Activated CD4-positive, alpha-beta T cell treated with anti-CD3 and anti-CD28 coated beads, Interleukin-2, Interleukin-4, amounts not matched to agents 100 ng/mL and 50 ng/mL, durations not matched to agents 16 hours and 8 hours (primary cell): ENCODE measurements at places on chromosomes 3 and 15.

DNA sequence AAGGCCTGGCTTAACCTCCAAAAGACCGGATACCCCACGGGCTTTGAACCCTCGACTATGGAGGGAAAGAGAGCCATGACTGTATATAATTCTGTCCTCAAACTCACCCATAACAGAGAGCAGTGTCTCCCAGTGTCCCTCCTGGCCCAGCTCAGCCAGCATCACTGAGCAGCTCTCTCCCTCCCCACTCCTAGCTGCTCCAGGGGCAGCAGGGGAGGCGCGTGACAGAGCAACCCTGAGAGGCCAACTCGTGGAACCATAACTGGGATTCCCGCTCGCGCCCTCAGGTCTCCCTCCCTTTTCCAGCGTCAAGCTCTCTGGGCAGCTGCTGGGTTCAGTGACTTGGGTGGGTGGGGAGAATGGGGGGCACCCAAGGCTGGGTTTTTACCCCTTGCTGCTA lies 561 bp upstream of the CPLX3 start:
- DNase-seq, result no peak

DNA sequence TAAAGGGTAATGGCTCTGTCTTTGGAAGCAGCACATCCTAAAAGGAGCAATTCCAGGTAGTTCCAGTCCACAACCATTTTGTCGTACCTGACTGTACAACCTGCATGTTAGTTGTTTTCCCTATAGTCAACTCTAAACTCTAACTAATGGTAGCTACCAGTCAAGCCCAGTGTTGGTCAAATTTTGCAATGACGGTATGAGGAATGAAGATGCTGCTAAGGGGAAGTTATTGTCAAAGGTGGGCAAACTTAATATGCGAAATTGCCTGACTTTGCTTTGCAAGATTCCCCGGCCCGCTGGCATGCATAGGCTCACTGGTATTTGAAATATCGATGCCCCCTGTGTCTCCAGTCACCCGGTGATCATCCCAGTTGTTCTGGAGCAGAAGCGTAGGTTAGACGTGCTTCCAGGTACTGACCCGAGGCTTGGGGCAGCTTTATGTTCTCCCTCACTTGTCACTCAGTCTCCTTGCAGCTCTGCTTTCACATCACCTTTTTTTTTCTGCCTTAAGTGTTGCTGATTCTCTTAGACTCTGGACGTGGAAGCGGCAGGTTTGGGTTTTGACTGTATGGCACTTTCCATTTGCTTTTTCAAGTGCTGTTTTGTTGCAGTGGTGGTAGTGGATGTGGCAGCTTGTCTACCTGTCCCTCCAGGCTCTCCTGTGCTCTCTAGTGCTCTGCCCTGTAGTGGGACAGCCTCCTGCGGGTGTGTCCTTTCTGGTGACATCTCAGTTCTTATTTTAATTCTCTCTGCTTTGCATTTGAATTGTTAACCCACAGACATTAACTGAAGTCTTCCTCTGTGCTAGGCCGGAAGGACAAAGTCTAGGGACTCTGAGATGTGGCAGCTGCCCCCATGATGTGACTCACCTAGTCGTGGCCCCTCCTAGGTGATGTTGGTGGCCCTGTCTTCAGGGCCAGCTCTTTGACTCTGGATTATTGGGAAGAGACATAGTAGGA lies 95.8 kb upstream of the UMPS start:
- DNase-seq, result no peak

- DNase-seq, result no peak
These were observed 45.4 kb upstream of the DLG1 start for GRCh38 chr3:197343656-197344408.

DNA sequence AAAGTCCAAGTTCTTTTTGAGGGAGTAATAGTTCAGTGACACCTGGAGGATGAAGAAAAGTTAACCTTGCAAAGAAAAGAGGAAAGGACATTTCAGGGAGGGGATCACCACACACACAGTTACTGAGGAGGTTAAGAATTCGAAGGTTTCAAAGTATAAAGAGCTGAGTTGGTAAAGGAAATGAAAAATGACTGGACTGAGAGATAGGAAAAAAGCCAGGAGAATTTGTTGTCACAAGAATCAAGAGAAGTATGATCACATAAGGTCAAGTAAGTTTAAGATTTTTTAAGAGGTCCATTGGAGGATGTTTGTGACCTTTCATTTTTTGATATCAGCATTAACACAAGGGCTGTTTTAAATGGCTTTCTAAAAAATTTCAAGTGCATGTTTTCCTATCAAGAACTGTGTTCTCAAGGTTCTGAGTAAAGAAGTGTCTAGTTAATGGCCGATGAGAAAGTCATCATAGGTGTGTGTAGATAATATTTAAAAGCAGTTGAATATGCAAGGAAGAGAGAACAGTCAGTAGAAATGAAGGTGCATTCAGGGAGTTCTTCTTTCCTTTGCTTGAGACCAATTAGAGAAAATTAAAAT lies 189.2 kb upstream of the RBMS3 start:
- no peak for DNase-seq

GRCh38 chr3:125165189-125165947 lies 47.2 kb downstream of the SLC12A8 start:
- no peak for DNase-seq

- DNase-seq, result no peak
These were observed 478.6 kb downstream of the MAGI1 start for GRCh38 chr3:65560133-65560532.

GRCh38 chr3:16911916-16912315 lies 27.2 kb downstream of the PLCL2 start:
- no peak for DNase-seq

DNA sequence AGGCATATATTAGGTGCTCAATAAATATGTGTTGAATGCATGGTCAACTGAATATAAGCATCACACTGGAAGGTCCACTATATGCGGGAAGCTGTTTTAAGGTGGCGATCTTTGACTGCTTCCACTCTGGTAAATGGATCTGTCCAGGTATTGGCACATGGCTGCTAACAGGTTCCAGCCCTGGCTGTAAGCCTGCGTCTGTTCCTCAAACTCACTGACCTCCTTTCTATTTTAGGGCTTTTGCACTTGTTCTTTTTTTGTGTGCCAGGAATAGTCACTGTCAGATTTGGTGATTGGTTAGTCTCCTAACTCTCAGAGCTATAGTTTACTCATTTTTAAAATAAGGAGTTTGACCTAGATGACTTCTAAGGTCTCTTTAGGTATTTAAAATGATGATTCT lies 46.2 kb downstream of the ADAMTSL3 start:
- DNase-seq, result no peak

GRCh38 chr15:76057332-76058000 lies 2.3 kb upstream of the TMEM266 start:
- DNase-seq, result peak; percentile 54

GRCh38 chr3:127476936-127477335 lies 113.6 kb downstream of the TPRA1 start:
- DNase-seq, result no peak

DNA sequence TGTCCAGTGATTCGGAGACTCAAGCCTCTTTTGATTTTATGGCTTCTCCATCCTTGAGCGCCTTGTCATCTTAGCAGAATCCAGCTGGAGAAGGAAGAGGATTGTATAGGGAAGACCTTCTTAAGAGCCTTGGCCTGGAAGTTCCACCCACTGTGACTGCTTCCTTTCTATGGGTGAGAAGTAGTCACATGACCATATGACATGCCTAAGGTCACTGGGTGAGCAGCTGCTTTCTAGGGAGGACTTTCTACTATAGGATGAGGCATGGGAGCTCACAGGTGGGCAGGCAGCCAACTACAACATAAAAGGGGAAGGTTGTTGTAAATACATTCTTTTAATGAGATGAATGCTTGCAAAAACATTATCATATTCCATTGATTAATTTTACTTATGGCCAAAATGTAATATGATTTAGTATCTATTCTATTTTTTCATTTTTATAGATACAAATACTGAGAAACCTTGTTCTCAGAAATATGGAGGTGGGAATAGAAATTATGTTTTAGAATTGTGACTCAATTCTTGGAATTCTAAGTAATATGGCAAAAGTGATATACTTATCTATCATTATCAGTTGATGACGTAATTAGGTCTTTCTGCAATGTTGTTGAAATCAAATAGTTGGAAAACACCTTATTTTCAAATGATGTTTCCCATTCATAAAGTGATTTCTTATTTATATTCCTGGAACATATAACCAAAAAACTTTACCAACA lies 53.6 kb upstream of the MINAR1 start:
- DNase-seq, result no peak
